ENCODE measurements at places on chromosomes 7 and 10.

GRCh38 chr10:31765541-31765940, 163.1 kb downstream of the ARHGAP12 start:
- no peak for DNase-seq

DNA sequence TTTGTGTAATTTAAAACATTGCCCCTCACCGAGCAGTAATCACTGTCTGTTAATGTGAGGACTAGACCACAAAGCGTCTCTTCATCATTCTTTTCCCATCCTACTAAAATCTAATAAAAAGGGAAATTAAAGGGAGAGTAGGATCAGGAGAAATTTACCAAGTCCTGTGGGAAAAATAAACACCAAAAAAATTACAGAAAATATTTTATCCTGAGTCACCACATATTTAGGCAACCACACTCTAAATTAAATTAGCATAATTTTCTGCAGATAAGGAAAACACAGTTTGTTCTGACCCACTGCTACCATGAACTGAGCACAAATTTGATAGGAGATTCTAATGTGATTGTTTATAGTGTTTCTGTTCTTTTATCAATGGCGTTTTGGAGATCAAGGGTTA, 49.3 kb downstream of the CCDC6 start:
- no peak for DNase-seq

DNA sequence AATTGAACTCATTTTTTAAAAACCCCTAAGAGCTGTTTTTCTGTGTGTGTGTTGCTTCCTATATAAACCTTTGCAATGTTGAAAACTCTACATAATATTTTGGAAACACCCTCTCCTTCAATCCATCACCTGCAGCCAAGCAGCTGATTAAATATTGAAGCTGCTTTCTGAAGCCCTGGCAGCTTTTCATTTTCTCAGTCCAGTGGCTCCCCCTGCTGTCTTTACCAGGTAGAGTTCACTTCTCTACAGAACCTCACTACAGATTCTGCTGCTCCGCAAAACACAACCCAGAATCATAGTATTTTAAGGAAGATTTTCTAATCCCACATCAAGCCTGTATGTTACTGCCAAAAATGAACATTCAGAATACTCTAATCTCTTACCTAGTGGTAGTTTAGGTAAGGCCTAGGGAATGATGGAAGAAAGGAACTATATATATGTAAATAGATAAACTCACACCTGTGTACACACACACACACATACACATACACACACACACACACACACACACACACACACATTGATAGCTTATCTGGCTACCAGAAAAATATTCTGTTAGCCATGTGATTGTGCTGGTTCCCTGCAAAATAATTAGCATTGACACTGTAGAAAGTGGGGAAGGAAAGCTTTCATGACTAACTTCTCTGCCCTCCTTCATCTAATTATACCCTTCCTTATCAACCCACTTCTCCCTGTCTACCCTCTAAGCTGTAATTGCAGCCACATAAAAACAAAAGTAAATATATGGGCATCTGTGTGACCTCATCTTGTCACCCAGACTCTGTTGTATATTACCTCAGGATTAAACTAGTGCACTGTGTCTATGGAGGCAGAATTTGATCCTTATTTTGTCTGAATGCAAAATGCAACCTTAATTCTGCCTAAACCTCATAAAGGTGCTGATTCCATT, 229.5 kb upstream of the FZD1 start:
- peak; percentile 85 for DNase-seq

GRCh38 chr10:67923551-67923950, 39.1 kb downstream of the SIRT1 start:
- DNase-seq, result no peak

DNA sequence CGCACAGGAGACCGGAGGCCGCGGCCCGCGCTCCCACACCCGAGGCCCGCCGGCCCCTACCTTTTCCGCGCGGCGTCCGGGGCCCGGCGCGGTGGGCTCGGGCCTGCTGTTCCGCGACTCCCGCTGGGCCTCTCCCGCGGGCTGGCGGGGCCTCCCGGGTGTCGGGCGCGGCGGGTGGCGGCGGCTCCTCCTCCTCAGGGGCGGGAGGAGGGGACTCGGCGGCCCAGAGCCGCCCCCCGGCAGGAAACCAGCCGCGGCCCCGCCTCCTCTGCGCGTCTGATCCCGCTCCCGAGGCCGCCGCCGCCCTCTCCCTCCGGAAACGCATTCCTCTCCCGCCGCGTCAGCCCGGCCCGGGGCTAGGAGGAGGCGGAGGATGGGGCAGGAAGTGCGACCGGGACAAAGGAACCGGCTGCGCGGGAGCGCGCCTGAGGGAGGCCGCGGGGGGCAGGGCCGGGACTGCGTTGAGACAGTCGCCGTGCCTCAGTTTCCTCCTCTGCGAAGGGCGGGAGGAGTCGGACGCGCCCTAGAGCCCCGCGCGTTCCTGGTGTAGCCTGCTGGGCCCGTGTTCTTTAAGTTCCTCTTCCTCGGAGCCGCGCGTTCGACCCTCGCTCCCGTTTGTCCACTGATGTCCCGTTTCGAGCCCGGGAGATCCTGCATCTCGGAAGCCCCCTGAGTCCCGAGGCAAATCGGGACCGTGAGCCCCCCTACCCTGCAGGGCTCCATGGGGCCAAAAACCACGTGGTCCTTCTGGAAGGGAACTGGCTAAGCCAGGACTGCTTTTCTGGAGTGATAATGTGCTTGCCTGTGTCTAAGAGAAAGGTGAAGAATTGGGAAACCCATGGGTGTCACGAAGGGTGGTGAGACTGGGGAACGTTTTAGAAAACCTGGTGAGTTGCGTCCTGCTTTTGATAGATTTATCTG, at the start of gene ITGB1:
TSS of gene ITGB1 (minus strand) at position 146 of the 921 bp plus-strand sequence. CDS start 22,672 bp downstream, outside the sequence.
- peak; percentile 96 for DNase-seq

GRCh38 chr10:44513591-44513990, 128.7 kb upstream of the CXCL12 start:
- no peak for DNase-seq

DNA sequence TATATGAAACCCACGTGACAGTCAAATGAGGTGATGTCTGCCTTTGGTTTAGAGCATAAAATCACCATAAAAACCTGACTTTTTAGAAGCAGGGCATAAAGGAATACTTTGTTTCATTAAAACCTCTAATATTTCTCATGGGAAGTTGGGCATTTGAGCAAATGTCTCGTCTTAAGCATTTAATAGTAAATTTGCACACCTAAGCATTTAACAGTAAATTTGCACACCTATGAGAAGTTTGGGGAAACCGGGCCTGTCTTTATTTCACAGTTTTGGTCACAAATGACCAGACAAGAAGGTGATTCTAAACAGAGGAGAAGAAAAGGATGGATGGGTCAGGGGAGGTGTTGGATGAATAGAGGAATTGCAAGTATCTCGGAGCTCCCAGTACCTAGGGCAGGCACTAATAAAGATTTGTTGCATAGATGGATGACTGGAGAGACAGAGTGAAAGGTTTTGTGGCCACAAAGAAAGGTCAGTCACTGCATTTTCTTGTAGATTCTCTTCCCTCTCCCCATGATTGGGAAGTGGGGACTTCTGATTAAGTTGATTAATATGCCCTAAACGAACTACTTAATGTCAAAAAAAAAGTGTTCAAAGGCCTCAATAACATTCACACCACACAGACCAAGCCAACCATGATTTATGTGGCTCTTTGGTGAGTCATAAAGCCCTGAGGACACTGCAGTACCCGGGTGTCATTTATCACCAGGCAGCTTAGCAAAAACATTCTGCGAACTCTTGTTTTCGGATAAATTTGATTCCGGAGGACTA, 158.2 kb downstream of the SPAG6 start:
- no peak for DNase-seq

DNA sequence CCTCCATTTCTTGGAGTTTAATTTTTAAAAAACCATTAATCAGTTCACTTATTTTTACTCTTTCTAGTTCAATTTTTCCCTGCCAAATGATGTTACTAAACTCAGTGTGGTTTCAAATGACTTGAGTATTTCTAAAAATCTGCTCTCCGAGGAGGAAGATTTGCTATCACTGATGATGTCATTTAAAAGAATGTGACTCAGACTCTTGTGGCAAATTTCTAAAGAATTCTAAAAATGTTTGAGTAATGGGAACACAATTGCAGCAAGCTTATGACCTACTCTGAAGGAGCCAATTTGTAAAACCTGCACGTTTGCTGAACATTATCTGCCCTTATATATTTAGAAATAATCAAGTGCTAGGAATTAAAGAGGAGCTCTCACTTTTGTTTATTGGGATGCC, 88.6 kb downstream of the SPAG6 start:
- no peak for DNase-seq

GRCh38 chr7:36735172-36735571, 10.9 kb upstream of the AOAH start:
- DNase-seq, result no peak

DNA sequence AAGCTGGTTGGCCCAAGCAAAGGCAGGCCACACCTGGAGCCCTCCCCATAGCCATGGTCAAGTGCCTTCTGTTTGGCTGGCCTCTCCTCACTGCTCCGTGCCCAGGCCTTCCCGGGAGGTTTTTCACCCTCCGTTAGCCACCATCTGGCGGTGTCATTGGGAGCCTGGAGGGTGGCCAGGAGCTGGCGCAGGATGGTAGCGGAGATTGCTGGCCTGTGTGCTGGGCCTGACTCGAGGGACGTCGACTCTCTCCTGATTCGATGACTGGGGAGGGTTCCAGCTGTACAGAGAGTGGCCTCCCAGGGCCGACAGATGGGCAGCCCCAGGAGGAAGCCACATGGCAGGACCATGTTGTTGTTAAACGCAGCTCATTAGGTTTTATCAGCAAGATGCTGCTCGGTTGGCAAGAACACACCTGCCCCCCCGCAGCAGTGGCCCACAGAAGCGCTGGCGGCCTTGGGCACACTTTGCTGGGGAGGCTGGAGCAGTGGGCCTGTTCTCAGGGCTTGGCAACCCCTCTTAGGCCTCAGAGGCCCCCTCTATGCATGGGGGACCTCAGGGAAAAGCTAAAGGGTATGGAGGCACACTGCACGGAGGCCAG, 64.0 kb upstream of the CACUL1 start:
- DNase-seq, result peak; percentile 74

- DNase-seq, result no peak
Measured at GRCh38 chr10:110613341-110613995, 30.7 kb upstream of the RBM20 start.
